Hair follicle dermal papilla cell (primary cell): ENCODE measurements at places on chromosomes 2 and 18. TPM values are rescaled to one million over a fixed set of nuclear protein-coding genes. Genes with fewer than 3 reads are reported as not detected.

STAT4 gene
- total RNA-seq, result 5.6 and 10.1 TPM in 2 replicates

SP5 gene
- total RNA-seq, result not detected in 2 replicates

LINC00305 gene
- not detected in 2 replicates for total RNA-seq

ADAM23 gene
- total RNA-seq, result 0.12 and 0.97 TPM in 2 replicates

TBR1 gene
- under 0.01 TPM in 1 of 2 replicates, not detected in the other for total RNA-seq

TSPYL6 gene
- total RNA-seq, result under 0.01 TPM in 1 of 2 replicates, not detected in the other

SLC16A14 gene
- total RNA-seq, result under 0.01 TPM in 1 of 2 replicates, not detected in the other

PRR30 gene
- not detected in 2 replicates for total RNA-seq
